ENCODE measurements at places on chromosomes 2 and 18.

DNA sequence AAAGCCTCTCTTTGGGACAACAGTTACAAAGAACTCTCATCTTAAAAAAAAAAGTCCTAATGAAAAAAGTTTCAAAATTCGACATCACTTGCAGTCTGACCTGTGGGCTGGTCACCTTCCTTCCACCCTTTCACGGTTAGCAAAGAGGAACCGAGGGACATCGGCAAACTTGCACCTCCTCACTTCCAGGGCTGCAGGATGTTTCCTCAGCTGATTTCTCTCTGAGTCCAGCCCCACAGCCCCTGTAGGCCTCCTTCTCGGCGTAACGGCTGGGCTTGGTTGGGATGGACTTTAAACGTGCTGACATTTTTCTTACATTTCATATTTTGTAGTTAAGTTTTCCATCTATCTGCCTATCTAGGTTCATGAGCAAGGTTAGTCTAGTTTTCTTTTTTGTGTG, 5.7 kb upstream of the CAB39 start:
- DNase-seq: no peak

- DNase-seq: no peak
Measured at GRCh38 chr18:8351161-8351560, 258.1 kb upstream of the RAB12 start.

DNA sequence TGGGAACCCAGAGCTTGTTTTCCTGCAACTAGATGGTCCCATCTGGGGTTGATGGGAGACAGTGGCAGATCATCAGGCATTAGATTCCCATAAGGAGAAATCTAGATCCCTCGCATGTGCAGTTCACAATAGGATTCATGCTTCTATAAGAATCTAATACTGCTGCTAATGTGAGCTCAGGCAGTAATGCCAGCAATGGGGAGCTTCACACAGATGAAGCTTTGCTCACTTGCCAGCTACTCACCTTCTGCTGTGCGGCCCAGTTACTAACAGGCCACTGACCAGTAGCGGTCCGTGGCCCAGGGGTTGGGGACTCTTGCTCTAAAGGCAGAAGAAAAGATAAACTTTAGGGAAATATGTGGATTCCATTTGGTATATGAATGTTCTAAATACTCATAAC, 192.9 kb downstream of the AFF3 start:
- no peak for DNase-seq

GRCh38 chr18:41150316-41150715, 804.7 kb upstream of the PIK3C3 start:
- no peak for DNase-seq

DNA sequence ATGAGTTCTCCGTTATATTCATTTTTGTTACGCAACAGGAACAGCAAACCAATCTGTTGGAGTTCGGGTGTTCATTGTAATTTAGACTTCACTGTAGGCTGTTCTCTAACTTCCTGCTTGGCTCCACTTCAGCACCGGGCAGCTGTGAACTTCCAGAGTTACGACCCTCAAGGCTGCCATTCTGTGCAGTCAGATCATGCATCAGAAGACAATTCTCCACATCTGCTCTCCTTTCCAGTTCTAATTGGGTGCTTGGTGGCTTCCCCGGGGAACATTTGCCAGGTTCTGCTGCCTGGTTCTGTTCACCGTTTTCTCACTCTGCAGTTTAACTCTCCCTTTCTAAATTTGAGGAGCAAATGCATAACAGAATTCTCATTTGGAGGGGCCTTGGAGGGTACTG, 237.7 kb downstream of the NYAP2 start:
- DNase-seq: no peak

DNA sequence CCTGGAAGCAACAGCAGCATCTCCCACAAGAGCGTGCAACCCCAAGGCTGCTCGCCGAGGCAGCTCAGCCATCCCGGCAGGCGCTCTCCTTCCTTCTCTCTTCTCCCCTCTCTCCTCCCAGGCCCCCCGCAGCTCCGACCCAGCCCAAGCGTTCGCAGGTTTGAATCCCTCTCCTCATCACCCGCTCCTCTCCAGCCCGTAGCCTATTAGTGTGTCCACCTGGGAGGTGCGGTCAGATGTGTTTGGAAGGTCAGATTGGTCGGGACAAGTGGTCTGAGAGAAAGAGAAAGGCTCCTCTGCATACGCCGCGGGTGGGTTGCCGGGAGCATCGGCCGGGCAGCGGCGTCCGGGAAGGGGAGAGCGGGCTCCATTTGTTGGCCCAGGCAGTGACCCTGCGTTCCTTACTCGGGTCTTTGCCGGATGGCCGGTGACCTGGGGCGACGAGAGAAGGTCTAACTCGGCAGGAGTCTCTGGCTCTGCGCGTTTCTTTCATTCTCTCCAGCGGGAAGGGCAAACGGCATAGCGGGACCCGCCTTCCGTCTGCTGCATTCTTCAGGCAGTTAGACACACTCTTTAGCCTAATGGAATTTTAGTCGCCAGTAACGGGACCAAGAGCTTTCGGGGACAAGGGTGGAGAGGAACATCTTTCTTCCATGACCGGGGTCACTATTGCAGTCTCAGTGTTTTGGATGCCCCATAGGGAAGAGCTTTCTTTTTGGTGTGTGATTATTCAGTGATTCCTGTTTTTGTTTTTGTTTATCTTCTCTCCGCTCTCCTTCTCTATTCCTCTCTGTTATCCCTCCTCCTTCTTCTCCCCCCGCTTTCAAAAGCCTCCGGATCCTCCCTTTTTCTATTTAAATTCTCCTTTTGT, 1.1 kb upstream of the TMEFF2 start:
- peak; percentile 64 for DNase-seq

DNA sequence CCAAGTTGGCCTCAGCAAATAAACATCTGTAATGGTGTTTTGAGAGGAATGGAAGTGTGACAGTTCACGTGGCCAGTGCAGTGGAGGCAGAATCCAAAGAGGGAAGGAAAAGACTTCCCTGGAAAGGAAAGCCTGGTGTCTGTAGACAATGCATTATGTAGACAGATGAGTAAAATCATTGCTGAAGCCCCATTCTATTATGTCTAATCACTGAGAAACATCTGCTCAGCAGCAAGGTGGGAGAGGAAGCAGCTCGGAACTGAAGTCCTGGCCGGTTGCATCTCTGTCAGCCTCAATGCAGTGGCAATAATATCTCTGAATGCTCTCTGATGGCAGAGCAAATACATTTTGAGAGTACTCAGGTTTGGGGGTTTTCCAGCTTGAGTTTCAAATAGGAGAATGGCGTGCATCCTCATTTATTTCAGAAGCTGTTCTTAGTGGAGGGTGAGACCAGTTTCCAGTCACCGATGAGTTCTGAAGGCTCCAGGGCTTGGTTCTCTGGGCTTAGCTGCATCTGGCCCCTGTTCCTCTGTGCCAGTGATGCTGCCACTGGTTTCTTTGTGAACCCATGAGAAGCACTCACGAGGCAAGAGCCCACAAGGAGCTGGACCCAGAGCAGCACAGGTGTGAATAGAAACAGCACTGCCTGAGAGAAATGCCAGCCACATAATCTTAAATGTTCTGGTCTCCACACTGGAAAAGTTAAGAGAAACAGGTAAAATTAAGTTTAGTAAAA, 63.3 kb downstream of the RPIA start:
- no peak for DNase-seq

DNA sequence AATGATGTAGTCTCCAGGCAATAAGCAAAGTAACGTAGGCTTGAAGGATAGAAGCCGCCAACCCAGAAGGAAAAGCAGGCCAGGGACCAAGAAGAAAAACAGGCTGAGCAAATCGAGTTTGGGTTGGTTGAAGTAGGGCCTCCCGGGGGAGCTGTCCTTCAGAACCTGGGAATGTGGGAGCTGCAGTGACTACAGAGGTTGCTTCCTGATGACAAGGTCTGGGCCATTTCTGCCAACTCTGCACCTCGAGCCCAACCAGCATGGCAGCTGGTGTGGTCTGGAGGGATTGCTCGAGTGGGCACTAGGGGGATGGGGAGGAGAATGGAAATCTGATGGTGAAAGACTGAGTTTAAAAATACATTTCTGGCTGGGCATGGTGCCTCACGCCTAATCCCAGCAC, 14.1 kb downstream of the ACMSD start:
- no peak for DNase-seq

GRCh38 chr18:10838553-10838952, 310.8 kb downstream of the PIEZO2 start:
- DNase-seq: no peak

- peak; percentile 43 for DNase-seq
Measured at GRCh38 chr18:45619826-45620201, 4.5 kb downstream of the SLC14A2 start.

DNA sequence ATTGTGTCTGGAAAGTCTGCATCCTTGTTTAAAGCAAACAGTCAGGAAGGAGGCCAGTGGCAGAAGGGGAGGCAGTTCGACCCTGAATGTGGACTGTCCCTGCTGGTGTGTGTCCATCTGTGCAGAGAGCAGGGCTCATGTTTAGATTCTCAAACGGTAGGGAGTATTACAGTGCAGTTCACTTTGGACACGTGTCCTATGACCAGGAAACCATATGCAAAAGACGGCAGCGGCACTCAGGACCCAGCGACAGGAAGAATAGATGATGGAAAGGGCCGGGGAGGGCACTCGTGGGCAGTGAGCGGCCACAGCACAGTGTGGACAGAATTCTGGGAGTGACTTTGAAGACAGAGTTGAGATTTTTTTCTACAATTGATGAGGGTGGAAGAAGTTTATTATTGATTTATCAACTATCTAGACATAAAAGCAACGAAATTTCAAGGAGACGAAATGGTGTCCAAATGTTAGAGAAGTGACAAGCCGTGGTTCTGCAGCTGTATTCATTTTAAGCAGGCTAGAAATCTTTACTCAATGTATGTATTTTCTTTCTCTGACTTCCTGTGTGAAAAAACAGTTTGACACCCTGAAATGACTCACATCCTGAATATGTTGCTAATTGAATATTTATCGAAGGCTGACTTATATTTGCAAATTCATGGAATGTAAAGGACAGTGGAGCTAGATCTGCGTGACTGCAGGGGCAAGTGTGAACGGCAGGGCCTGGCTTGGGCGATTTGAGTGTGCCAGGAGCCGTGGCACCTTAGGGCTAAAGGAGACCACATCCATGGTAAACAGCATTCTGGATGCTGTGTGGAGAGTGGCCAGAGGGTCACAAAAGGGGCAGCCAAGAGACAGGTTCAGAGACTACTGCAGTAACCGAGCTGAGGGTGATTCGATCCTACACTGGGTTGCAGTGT, 214.2 kb downstream of the PTGR3 start:
- DNase-seq: no peak

DNA sequence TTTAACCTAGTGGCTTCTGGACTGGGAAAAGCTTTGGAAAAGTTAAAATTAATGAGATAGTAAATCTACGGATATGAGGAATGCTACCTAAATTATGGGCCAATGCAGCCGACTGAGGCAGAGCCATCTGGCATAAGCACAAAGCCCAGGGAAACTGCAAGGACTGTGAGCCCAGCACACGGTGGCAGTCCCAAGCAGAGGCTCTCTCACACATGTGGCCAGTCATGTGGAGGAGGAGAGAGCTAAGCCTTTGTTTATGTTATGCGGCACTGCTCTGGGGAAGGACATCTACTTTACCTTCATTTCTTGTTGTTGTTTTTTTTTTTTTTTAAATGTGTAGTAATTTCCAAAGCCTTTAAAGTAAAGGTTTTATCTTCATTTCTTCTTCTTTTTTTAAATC, 267.0 kb downstream of the STK39 start:
- DNase-seq: no peak

DNA sequence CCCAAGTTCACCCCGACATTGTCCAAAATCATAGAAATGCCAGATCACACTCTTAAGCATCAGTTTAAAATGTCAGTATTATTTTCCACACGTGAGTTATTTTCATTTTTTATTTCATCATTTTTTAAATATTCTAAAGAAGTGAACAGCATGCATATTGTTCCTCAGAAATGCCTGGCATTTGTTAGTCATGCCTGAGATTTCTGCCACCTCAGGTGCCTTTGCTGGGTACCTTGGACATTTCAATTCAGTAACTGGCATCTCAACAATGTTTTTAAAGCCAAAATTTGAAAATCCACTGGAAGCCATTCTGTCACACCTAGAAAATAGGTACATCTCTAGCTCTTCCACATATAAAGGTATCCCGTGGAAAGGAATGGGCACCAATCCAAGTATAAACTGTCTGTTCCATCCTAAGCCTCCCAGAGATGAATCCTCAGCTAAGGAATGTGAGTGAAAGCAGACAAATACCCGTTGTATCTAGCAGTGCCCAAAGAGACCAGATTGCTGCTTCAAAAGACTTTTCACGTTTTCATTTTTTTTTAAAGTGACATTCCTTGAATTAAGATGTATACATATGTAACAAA, 159.8 kb downstream of the ZNF385B start:
- no peak for DNase-seq

DNA sequence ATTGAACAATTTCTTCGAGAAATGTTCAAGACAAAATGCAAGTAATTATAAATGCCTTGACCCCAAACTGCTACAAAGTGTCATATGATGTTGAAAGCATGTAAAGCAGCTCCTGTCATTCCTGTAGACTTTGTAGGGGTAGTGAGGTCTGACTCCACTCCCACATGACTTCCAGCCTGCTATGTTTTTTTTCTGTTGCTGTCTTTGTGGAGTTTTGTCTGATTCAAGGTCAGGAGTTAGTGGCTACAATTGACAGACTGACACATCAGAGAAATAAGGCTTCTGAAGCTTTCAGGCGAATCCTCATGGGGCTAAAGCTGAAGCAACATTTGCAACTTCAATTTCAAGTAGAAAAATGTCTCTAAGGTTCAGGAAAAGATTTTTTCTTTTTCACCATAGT, 63.9 kb upstream of the CCDC195 start:
- no peak for DNase-seq

DNA sequence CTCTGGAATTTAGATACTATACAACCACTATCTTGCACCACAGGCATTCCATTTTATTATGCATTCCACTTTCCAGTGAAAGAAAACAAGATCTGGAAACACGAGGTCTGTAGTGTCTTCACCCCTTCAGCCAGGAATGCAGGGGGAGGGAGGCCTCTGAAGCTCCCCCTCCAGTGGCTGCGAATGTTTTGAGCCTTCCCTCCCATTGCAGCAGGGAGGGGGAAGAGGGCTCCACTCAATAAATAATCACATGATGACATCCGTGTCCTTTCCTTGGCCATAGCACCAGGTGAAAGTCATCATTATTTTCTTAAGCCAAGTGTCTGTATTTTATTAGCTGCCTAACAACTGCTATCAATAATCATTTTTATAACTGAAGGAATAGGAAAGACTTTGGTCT, 38.6 kb downstream of the ALPK2 start:
- peak; percentile 55 for DNase-seq

DNA sequence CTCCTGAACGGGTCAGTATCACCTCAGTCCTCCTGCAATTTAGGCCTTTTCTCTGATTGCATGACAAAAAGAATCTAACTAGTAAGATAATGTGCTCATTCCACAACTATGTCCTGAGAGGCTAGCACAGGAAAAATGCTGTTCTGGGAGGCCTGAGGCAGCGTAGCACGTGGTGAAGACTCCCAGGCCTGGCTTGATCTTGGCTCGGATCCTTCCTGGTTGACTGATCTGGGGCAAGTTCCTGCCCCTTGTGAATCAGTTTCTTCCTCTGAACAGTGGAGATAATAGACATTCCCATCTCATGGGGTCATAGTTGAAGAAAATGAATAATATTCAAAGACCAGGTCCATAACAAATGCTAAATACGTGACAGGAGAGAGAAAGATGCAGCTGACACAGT, 12.3 kb downstream of the FBLN7 start:
- peak; percentile 10 for DNase-seq

Data from H7 (cell line).